ENCODE measurements at places on chromosomes 3 and 15.
A peak's percentile ranks its signal among the peaks of the same experiment; 100 is the strongest.

- DNase-seq = peak; percentile 43
Measured at GRCh38 chr15:51382787-51383186, 41.3 kb downstream of the GLDN start.

DNA sequence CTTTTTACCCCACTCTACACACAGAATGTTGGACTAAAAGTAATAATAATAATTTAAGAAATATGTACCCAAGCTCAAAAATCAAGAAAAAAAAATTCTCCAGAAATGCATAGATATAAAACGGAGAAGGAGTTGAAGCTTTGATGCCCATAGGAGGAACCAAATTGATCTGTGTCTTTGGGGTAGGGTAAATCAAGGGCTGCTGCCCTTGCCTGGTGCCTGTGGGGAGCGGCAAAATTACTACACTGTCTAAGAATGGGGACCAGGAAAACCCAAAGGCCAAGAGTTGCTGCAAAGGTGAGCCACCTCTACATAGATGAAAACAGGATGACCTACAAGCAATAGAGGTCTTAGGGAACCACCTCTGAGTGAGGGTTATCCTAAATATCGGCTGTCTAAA is 56.0 kb upstream of the SPPL2A start:
- DNase-seq = no peak

DNA sequence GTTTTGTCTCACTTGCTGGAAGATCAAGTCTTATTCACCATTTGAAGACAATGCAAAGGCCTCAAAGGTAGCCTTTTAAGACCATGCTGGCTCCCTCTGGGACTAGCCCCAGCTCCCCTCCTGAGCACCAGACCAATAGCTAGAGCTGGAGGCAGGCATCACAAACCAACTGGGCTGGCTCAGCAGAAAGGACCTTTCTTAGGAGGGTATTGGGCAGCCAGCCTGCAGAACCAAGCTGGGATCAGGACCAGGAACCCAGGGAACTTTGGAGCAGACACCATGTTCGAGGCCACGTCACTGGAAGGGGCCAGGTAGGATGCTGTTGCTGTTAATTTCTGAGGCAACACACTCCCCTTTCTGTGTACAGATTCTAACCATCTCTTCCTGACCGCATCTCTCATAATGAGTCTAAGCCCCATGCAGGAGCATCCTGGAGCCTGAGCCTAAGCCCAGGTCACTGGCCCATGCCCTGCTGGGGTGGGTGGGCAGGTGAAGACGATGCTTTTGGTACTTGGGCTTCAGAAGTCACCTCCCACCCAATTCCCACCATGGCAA is 81.4 kb upstream of the KLF13 start:
- DNase-seq = no peak

- no peak for DNase-seq
Measured at GRCh38 chr3:4520033-4520816, 27.1 kb downstream of the ITPR1 start.

DNA sequence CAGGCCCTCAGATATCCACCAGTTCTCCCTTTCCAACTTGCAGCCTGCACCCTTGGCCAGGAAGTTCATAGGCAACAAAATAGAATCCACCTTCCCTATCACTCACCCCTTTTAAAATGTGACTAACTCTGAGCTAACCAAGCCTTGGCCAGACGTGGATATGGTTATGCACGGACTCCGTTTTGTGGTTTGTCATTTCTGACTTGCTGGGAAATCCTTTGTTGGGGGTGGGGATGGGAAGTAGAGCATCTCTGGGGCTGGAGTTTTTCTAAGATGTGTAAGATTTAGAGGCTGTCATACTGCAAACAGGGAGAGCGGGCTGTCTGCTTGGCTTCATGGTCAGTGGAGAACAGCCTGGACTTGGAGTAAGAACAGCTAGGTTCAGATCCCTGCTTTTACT is 62.6 kb downstream of the SMAD3 start:
- peak; percentile 97 for DNase-seq

GRCh38 chr3:15011174-15011573 is 53.9 kb downstream of the MRPS25 start:
- DNase-seq = no peak

DNA sequence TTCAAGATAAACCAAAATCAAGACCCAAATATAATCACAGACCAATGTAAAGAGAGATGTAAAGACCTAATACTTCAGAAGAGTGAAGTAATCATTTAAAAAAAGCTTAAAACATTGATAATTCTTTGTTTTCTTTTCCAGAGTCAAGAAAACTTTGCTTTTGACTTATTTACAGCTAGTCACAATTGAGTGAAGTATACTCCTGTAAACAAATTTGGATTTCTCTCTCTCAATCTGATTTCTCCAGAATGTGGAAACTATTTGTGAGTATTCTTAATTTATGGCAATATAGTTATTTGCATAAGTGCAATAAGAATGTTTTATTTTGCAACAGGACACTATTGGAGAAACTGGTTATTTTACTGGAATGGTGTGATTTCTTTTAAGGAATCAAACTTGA is 43.7 kb upstream of the ZBTB20 start:
- DNase-seq = no peak

DNA sequence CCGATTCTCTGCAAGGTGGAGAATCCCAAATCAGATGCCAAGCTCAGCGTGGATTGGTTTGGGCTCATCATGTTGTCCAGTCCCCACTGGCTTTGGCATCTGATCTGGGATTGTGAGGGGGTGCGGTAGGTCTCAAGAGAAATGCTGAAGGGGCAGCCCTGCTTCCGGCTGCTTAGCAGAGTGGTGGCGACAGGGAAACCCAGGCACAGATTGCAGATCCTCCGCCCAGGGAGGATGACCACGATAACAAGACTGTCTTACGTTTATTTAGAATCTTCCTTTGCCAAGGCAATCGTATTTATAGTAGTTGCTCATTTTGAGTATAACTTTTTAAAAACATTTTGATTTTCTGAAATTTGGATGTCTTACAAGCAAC is 61.1 kb downstream of the SLC12A8 start:
- no peak for DNase-seq

GRCh38 chr3:5304789-5305683 is 117.5 kb downstream of the EDEM1 start:
- peak; percentile 62 for DNase-seq

DNA sequence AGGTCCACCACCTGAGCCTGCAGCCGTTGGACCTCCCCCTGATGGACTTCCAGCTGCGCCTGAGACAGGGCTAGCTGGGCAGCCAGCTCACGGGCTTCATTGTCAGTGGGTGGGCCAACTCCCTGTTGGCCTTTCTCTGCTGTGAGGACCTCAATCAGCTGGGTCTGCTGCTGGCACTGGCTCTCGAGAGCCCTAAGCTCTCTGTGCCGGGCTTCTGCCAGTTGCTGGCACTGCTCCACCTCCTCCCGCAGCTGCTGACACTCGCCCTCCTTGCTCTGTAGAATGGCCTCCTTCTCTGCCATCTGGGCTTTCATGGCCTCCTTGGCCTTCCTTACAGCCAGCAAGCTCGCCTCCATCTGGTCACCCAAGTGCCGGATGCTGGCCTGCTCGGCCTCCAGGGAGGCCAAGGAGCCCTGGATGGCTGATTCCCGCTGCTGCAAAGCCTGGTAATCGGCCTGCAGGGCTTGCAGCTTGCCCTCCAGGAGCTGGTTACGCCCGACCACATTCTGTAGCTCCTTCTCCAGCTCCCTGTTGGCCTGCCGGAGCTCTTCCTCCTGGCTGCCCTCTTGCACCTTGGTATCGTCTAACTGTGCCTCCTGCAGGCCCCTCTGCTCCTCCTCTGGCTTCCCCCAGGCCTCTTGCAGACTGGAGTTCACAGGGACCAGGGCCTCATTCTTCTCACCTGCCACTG is 23.8 kb downstream of the CXCR6 start:
- no peak for DNase-seq

- DNase-seq = peak; percentile 93
Measured at GRCh38 chr15:70795311-70795665, 31.9 kb upstream of the UACA start.

GRCh38 chr15:62164014-62164395 is 1.1 kb downstream of the C2CD4B start:
- DNase-seq = no peak

DNA sequence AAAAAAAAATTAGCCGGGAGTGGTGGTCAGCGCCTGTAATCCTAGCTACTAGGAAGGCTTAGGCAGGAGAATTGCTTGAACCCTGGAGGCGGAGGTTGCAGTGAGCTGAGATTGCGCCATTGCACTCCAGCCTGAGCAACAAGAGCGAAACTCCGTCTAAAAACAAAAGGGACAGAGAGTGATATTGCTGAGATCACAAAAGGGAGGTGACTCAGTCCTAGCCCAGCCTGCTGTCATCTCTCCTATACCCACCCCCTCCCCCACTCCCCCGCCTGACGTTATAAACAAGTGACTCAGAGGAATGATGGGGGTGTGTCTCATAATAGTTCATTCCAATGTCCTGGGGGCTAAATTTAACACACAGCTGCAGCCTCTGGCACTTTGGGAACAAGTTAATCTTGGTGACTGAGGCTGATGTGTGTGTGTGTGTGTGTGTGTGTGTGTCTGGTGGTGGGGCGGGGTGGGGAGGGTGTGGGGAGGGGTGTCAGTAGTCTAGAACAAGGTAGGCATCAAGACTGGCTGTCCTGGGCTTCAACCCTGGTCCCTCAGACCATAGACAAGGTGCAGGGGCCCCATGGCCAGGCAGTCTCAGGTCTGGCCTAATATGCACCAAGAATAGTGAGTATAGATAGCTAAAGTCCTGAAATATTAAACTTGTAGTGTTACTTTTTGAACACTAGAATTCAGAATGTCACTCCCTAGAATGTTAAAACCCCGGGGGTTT is 1.3 kb upstream of the KLHL40 start:
- DNase-seq = peak; percentile 93

GRCh38 chr15:74196175-74196574 is 6.4 kb downstream of the STRA6 start:
- peak; percentile 97 for DNase-seq

DNA sequence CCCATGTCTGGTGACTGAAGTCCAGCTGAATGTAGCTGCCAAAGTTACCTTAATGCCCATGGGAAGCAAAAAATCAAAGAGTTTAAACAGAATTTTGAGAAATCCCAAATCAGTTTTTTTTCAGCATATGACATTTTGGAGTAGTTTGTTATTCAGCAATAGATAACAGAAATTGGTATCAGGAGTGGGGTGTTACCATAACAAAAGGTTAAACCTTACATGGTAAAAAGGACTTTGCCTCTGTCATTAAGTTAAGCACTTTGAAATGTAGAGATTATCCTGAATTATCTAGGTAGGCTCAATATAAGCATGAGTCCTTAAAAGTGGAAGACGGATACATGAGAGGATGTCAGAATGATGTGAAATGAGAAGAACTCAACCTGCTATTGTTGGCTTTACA is 32.1 kb downstream of the DTWD1 start:
- DNase-seq = no peak

DNA sequence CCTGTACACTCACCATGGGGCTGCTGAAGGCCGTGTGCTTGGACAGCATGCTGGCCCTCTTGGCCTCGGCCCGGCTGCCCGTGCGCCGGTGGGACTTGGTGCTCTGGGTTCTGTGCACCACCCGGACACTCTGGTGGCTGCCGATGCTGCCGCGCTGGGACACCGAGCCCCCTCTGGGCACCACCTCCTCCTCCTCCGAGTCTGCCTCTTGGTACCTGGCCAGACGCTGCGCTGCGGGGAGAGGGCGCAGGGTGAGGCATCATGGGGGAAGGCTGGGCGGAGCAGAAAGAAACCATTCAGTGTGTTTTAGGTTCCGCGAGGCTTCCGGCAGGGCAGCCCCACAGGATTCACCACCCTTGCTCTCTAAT is 145.0 kb downstream of the ATP10A start:
- no peak for DNase-seq

- no peak for DNase-seq
Measured at GRCh38 chr3:146416366-146416765, 53.0 kb downstream of the PLSCR2 start.

DNA sequence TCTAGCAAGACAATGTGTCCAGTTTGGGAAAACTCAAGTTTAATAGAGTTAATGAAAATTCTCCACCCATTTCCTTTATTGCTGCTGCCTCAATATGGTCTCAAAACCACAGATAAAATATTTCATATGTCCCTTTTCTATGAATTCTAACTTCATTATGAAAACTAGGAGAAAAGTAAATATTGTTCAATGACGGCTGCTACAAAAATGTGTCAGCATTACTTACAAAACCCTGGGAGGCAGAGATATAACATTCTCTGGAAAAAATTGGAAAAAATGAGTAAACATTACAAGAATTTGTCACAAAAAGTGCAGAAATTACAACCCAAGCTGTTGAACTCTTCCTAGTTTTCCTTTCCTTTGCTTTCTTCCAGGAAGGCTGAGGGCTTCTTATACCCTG is 22.2 kb upstream of the FBN1 start:
- peak; percentile 79 for DNase-seq

DNA sequence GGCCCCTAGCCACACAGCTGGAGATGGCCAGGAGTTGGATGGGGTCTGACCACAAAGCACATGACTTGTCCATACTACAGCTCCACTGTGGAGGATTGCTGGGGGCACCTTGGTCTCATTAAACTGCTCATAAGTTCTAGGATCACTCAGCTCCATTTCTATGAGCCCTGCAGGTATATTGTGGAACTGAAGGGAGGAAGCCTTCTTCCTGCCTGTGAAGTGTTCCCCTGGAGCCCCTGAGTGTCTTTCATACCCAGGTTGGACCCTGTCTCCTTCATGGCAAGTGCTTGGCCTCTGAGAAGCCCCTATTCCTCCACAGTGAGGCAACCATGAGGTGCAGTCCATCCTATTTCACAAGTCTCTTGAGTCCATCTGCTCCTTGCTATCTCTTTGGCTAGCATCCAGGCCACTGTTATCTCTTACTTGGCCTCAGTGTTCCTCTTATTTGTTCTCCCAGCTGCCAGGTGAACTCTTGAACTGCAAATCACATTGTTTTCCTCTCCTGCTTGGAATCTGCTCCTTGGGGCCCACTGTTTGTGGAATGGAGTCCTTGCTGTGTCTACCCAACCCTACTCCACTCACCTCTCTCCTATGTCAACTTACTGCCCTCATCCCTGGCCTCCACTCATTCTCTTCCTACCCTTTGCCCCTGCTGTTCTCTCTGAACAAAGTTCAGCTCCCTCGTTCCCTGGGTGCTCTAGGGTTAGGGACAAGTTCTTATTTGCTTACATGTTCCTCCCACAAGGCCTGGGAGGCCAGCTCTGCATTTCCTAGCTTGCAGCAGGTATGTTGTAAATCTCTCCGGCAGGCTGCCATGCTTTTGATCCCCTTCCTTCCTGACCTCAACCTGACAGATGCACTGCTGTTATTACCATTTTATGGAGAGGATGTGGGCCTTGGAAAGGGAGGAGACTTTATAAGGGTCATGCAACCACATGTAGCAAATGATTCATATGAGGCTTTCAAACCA is 1.2 kb downstream of the ACOX2 start:
- DNase-seq = peak; percentile 23

DNA sequence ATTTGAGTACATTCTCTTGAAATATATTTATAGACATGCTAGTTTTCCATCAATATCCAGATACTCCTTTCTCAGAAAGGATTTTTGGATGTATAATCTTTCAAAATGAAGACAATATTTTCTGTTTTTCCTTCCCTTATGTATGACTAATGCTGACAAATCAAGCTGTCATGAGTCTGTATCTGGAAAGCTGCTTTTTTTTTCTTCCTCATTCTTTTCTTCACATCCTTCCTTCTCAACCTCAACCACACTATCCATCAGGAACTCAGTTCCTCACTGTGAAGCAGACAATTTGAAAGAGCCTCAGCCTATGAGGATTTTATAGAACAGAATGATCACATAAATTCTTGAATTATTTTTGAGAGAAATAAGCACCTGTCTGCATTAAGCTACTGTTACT is 335.9 kb upstream of the EPHA6 start:
- DNase-seq = no peak

- DNase-seq = peak; percentile 12
Measured at GRCh38 chr3:13141991-13142412, 68.8 kb upstream of the IQSEC1 start.

Data from AG10803 (cell line).